ENCODE measurements at places on chromosomes 6 and 20. TPM values are rescaled to one million over a fixed set of nuclear protein-coding genes. Genes with fewer than 3 reads are reported as not detected.

Gene SNAP91
- under 0.01 TPM for total RNA-seq

Gene CCM2L
- not detected for total RNA-seq

Gene TSBP1
- total RNA-seq = not detected

Gene XKR7
- not detected for total RNA-seq

Gene OR12D3
- total RNA-seq = not detected

Gene KIF25
- total RNA-seq = not detected

Gene RNF182
- total RNA-seq = 0.28 TPM

Gene SLC35F1
- under 0.01 TPM for total RNA-seq
